Neural progenitor cell (in vitro differentiated cells): ENCODE measurements at places on chromosomes 4 and X.

DNA sequence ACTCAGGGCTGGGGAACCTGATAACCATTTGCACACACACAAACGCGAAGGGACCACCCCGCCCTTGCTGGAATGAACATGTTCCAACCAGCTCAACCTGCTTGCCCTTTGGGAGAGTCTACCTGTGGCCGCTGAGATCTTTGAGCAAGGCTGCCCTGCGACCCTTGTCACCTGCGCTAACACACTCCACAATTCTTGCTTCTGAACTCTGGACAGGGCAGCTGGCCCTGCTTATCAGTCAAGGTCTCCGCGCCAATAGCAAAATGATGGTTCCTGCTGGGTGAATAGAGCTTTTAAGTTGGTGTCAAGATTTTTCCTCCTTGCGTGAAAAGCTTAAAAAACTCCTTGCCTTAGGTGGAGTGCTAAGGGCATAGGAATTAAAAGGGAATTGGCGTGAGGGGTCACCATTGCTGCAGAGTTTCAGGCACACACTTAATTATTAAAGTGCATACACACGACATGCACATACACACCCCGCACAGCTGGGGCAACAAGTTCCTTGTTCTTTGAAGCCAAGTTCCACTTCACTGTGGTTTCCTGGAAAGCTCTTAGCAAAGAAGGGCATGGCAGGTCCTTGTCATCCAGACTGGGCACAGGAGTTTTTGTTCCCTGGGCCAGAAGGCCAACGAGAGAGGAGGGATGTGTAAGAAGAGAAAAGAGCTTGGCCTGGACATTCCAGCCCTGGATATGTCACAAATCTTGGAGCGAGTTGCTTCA is 207.7 kb downstream of the STIM2 start:
- DNase-seq: no peak

GRCh38 chrX:153595859-153596857 is 2.8 kb downstream of the CCNQ start:
- no peak for DNase-seq

GRCh38 chrX:15882704-15883539 is 28.3 kb upstream of the AP1S2 start:
- DNase-seq: no peak

DNA sequence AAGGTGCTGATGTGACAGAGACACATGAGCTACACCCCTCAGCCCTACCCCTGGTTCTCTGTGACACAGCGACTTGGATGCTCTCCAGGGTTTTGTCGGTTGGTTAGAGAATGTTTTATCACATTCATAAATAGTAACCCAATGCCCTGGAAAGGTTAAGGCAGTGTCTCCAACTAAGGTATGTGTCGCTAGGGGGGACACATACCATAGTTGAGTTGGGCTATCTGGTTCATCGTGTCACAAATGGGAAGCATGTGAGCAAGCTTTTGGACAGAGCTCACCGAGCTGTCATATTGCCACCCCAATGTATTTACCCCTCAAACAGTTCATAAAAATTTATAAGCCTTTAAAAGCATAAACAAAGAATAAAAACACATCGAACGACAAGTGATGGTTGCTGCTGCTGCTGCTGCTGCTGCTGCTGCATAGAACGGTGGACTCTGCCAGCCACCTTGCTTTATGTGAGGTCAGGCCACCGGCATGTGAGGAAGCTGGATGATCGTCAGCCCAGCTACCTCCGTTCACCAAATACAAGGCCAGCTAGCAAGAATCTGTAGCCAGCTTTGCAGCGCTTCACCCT is 55.9 kb downstream of the STOX2 start:
- DNase-seq: no peak

GRCh38 chrX:150700107-150700506 is 6.9 kb downstream of the MTMR1 start:
- DNase-seq: no peak

GRCh38 chr4:145333786-145334185 is 147.9 kb upstream of the SMAD1 start:
- DNase-seq: no peak

DNA sequence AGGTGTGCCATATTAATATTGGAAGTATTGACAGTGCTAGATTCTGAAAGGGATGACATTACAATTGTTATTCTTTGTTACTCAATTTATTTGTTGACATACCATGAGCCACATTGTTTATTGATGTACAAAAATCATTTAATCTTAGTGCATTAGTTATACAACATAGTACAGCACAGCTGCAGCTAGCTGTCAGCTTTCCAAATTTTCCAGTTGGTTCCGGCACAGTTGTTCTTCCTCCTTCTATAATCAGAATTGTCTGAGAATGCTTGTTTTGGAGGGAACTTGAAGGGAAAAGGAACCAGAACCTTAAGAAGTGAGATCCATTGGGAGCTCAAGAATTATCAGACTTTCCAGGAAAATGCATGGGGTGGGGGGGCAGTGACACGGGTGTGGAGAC is 281.4 kb downstream of the ZIC3 start:
- no peak for DNase-seq

DNA sequence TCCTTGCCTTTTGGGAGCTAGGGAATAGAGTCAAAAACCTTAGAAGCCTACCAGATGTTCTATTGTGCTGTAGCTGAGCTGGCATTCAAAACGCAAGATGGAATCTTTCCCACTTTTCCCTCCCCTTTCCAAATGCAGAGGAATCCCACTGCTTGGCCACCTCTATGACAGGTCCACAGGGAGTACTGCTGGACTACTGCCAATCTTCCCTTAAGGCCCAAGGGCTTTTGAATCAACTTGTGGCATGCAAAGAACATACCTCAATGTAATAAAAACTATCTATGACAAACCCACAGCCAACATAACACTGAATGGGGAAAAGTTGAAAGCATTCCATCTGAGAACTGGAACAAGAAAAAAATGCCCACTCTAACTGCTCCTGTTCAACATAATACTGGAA is 139.2 kb upstream of the AGTR2 start:
- DNase-seq: no peak

DNA sequence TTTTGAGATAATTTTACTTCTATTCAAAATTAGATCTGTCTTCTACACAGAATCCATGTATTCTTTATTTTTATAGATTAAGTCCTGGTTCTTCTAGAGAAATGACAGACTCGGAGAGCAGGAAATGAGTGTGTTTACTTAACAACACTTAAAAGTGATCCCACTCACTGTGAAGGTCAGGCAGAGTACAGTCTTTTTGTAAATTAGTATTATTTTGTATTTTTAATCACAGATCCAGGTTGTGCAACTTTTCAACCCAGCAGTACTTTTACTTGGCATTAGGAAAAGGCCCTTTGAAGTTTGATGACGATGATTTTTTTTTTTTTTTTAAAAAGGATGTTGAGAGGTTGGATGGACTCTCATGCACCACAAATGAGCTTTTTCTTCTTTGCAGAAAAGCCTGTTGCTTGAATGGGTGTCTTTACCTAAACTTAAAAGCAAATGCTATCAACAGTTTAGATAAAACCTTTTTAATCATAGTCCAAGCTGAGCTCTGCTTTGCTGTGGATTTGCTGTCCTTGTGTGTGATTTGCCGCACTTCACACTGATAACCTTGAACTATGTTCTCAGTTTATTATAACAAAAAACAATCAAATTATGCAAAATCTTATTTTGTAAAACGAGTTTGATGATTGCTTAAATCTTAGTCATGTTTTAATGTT is 114.1 kb downstream of the MXRA5 start:
- DNase-seq: no peak

- peak; percentile 42 for DNase-seq
Measured at GRCh38 chr4:185282968-185283367, 73.6 kb downstream of the SNX25 start.

DNA sequence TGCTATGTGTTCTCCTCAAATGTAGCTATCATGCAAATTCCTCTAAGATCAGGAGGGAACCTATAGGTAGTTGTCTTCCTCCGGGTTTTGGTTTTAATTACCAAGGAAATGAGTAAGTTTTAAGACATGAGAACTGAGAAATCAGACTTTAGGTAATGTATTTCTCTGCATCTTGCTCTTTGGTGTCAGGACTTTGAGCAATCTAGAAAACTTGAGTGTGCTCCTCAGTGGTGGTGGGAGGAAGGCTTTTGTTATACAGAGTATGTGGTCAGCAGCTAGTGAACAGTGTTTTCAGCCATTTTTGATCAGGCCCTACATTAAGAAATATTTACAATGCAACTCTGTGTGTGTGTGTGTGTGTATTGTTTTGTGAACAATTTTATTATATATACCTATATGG is 224.1 kb downstream of the KLHL13 start:
- no peak for DNase-seq

DNA sequence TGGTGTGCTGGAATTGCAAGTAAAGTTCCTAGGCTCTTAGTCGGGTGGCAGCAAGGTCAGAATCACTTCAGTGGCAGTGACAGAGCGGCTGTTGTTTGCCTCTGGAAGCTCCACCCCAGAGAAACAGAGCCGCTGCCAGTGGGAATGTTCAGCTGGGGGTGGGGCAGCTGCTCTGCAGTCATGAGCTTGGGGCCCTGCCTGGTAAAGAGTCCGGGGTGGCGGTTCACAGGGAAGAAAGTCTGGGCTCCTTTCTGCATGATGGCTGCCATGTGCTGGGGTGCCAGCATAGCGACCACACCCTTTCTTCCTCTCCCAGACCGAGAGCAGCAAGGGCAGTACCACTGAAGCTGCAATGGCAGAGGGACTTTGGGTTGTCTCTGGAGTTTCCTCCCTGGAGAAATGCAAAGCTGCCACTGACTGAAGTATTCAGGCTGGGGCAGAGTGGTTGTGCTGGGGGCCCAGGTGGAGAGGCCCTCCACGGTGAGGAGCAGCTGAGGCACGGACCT is 108.8 kb upstream of the CENPE start:
- DNase-seq: peak; percentile 5

GRCh38 chrX:151543706-151544105 is 19.8 kb upstream of the PASD1 start:
- DNase-seq: no peak

- no peak for DNase-seq
Measured at GRCh38 chr4:136922066-136922465, 610.2 kb downstream of the PCDH18 start.

GRCh38 chr4:6115746-6116586 is 84.4 kb downstream of the JAKMIP1 start:
- DNase-seq: no peak

DNA sequence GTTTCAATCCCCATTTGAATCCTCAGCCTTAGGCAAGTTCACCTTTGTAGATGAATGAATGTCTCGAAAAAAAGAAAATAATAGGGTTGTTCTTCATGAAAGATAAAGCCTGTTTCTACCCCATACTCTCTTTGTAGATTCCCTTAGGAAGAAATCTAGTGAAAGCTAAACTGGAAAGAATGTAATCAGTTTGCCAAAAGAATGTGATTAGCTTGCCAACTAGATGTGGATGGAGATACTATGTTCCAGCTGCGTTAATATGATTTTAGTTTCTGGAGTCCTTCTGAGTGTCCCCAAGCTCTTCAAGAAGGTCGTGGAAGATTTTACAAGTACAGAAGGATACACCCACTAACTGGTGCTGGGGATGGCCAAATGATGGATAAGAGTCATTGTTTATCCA is 162.3 kb upstream of the EDNRA start:
- no peak for DNase-seq

GRCh38 chr4:3426465-3427133 is 15.2 kb upstream of the HGFAC start:
- DNase-seq: no peak
